ENCODE measurements at places on chromosomes 1 and 21. TPM values are rescaled to one million over a fixed set of nuclear protein-coding genes. Genes with fewer than 3 reads are reported as not detected.

SLAMF7 gene
- 32.0 TPM for total RNA-seq

MANEAL gene
- 1.0 TPM for total RNA-seq

RNF207 gene
- total RNA-seq: 4.7 TPM

NID1 gene
- 0.50 TPM for total RNA-seq

AMY2A gene
- not detected for total RNA-seq

PHLDA3 gene
- 0.83 TPM for total RNA-seq

TENT5C gene
- total RNA-seq: 7.7 TPM

CASQ1 gene
- total RNA-seq: not detected

CAMK1G gene
- total RNA-seq: not detected

FMO1 gene
- total RNA-seq: not detected

TFF3 gene
- 1.3 TPM for total RNA-seq

OR2T29 gene
- total RNA-seq: not detected

USP16 gene
- 41.8 TPM for total RNA-seq

BCAS2 gene
- total RNA-seq: 32.4 TPM

NOS1AP gene
- total RNA-seq: 0.07 TPM

KCNC4 gene
- total RNA-seq: 13.8 TPM

AADACL4 gene
- not detected for total RNA-seq

MAP3K7CL gene
- total RNA-seq: 8.9 TPM

LRRIQ3 gene
- total RNA-seq: 0.77 TPM

KIAA0040 gene
- 50.5 TPM for total RNA-seq

KCND3 gene
- not detected for total RNA-seq

C1orf116 gene
- total RNA-seq: 0.14 TPM

S100B gene
- total RNA-seq: 10.4 TPM

GLIS1 gene
- not detected for total RNA-seq

SPATA21 gene
- not detected for total RNA-seq

KRTAP21-2 gene
- total RNA-seq: not detected

TMIGD3 gene
- total RNA-seq: not detected

SCAF4 gene
- total RNA-seq: 63.1 TPM

AADACL3 gene
- total RNA-seq: not detected

SPATA45 gene
- 0.57 TPM for total RNA-seq

Data from T-cell (primary cell).